Stimulated activated CD8-positive, alpha-beta memory T cell treated with anti-CD3 and anti-CD28 coated beads, Interleukin-7, amount 100 ng/mL, for 1 hour (primary cell): ENCODE measurements at places on chromosomes 2 and 18.
A peak's percentile ranks its signal among the peaks of the same experiment; 100 is the strongest.

- no peak for DNase-seq
Measured at GRCh38 chr2:224685121-224685520, 31.0 kb downstream of the CCDC195 start.

- peak; percentile 92 for DNase-seq
Measured at GRCh38 chr2:231662028-231662810, 46.1 kb upstream of the PTMA start.

DNA sequence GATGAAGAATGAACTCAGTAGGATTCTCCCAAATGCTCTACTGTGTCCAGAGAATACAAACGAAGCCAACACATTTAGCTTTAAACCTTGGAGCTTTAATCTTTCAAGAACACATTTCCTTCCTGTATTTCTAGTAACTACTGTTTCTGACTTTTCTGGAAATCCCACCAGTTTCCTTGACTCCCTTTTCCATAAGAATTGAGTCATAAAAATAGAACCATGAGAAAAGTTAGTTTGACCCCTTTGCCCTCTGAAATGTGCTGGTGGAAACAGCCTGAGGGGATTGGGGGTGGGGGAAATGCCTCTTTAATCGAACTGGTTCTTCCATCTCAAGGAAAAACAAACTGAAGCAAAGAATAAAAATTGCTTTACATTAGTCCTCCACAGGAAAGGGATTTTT lies 123.9 kb downstream of the TMEM17 start:
- DNase-seq, result no peak

DNA sequence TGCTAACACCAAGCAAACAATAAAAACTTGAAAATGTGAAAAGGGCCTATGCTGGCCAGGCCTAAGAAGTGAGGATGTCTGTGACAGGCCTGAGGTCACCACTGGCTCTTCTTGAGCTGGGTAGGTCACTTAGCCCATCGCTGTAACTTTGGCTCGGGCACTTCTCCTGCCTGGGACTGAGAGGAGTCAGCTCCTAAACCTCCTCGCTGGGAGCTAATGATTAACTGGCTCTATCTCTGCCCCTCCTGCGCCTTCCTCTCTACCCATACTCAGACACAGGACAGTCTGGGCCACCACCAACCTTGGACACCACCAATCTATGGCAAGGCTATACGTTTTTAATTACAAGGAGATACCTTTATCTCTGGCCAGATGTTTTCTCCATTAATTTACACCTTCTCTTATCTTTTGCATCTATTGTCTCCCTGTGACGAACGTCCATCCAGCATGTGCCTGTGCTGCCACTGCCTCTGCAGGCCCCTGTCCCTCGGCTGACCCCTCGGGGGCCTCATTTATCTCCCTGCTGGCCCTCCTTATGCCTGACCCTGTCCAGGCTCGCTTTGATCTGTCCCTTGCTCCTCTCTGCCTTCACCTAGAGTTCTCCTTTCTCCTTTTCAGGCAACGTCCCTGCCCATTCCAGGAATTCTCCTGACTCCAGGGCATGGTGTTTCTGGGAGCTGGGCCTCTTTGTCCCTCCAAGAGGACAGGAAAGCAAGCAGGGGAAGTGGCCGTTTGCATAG lies 149.1 kb upstream of the GATA6 start:
- DNase-seq, result no peak

GRCh38 chr2:66344087-66344663 lies 90.8 kb upstream of the MEIS1 start:
- DNase-seq, result no peak

- DNase-seq, result no peak
Measured at GRCh38 chr2:120452945-120453634, 107.2 kb downstream of the INHBB start.

DNA sequence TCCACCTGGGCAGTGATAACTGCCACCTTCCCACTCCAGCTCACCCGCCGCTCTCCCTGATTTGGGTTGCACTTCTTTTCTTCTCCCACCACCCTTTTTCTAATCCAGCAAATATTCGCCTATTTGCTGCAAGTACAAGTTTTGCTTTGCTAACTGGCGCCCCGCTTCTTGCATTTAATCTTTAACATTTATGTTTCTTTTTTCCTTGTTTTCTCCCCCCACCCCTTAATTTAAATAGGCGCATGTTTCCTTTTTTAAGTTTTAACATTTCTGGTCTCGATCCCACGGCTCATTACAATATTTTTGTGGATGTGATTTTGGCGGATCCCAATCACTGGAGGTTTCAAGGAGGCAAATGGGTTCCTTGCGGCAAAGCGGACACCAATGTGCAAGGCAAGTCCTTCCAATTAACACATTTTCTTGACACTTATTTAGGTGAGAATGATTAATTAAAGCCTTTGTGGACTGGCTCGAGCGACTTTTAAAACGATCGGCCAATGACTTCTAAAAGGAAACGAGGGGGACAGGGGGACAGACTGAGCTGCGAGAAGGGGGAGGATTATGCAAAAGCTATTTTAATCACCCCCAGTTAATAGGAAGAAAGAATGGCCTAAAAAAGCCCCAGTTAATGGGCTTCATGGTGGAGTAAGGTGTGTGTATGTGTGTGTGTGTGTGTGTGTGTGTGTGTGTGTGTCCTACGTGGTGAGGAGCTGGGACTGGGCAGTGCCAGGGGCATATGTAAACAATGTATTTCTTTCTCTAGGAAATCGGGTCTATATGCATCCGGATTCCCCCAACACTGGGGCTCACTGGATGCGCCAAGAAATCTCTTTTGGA lies 1.6 kb downstream of the TBR1 start:
- DNase-seq, result no peak

DNA sequence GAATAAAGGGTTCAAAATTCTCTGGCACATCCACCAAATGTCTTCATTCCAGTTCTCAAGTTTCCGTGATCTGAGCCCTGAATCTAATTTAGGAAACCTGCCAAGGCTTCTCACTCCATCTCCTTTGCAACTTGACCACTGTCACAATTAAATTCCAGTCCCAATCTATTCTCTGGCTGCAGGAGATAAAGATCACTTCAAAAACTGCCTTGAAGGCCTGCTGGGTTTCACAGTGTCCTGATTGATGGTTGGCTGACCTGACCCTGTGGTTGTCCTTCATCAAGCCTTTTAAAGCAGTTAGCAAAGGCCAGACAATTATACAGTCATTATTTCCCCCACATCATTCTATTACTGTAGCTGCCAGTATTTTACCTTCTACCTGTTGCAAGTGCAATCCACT lies 60.3 kb upstream of the DNAJC10 start:
- no peak for DNase-seq

GRCh38 chr2:70340075-70340474 lies 38.2 kb upstream of the FAM136A start:
- no peak for DNase-seq

DNA sequence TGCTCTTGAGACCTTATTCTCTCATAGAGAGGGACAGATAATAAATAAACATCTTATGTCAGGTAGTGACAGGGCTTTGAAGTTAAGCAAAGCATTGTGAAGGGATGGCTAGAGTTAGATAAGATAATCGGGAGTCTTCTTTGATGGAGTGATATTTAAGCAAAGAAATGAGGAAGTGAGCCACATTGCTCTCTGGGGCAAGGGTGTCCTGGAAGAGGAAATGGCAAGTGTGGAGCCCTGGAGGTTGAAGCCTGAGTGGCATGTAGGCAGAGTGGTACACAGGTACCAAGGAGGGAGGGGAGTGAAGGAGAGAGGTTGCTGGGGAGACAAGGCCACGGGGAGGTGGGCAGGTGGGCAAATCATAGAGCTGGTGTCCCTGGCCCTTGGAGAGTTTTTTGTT lies 110.2 kb downstream of the CTAGE1 start:
- DNase-seq, result no peak

GRCh38 chr2:56709181-56709580 lies 525.4 kb downstream of the CCDC85A start:
- DNase-seq, result no peak

DNA sequence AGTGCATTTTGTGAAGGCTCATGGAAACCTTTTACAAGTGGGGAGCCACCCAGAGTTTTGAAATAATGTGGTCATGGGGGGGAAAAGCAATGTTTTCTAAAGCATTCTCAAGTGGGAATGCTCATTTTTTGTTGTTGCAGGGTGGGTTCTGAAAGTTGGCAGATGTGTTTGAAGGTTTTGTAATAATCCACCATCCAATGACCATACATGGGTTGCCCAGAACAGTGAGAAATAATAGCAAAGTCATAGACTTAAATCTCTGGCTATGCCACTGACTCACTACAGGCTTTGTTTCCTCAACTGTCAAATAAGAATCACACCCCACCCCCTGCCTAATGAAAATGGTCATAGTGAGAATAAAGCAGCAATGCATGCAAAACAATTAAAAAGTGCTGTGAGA lies 2.9 kb downstream of the DSG3 start:
- DNase-seq, result no peak

DNA sequence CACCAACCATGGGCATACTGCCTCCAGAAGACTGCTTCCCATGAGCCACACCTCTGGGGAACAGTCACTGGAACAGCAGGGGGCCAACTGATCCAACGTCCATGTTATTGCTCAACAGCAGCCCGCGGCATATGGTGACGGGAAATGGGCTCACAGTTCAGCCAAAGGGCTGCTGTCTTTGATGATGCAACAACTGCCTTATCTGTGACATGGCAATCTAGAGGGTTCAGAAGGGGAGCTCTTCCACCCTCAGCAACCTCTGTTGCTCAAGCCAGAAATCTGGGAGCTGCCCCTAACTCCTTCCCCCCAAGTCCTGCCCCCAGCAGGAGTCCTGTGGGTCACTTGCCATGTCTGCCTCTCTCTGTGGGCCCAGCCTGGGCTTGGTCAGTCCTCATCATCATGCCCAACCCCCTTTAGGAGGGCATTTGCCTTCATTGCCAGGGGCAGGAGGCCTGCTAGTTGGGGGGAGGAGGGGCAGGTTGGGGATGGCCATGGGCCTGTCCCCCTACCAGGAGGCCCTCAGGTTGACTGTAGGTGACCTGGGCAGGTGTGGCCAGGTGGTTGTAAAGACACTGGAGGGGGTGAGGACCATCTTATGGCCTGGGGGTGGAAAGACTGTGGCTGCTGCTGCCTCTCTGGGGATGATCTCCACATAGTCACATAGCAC lies 212.9 kb downstream of the CYP26B1 start:
- no peak for DNase-seq

GRCh38 chr18:44579028-44579702 lies 101.5 kb upstream of the SETBP1 start:
- no peak for DNase-seq

- DNase-seq, result no peak
Measured at GRCh38 chr2:37851428-37851827, 73.7 kb upstream of the RMDN2 start.
